ENCODE measurements at places on chromosomes 12 and 14.

DNA sequence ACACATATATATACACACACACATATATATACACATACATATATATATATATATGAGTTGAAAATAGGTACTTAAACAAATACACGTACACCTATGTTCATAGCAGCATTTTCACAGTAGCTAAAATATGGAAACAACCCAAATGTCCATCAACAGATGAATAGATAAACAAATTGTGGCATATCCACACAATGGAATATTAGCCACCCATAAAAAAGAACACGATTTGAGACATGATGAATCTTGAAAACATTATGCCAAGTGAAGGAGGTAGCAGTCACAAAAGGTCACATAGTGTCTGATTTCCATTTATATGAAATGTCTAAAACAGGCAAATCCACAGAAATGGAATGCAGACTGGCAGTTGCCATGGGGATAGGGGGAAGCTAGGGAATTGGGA is 276.3 kb downstream of the KSR2 start:
- DNase-seq = no peak

GRCh38 chr14:76098047-76098446 is 53.7 kb upstream of the GPATCH2L start:
- DNase-seq = no peak

DNA sequence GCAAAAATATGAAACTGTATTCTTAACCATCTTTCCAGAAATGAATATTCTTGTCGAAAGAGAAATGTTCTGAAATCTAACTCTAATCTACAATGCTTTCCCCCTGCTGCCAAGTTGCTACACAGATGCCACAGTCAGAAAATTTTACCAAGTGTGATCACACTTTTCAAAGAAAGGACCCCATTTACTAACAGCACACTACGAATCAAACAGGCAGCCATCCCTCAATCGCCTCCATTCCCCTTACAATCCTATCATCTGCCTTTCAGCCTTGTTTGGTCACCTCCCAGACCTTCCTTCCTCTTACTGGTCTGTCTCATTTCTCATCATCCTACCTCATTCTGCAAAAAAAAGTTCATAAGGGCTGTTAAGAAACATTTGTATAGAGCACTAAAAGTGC is 190.1 kb downstream of the MED13L start:
- DNase-seq = no peak

DNA sequence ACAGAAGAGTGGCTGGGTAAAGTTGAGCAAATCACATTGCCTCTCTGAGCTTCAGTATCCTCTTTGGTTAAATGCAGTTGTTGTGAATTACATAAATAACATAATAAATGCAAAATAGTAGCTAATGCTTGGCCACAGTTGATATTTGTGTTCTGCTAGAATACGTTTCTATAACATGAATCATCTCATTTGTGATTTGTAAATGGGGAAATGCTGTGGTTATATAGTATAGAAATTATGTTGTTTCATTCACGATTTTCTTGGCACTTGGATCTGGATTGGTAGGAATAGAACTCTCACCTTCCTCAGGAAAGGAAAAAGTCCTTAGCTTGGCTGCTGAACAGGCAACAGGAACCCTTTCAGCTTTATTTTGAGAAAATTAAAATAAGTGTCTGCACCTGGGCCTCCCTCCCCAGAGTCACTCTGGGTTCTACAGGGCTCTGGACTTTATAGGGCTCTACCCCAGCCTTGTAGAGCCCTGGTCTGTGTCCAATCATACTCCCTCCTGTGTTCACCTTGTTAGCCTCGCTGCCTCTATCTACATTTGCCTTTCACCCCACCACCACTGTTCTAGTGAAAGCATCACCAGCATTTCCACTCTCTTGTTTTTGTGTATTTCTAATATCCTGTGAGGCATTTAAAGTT is 107.7 kb upstream of the BCAT1 start:
- no peak for DNase-seq

DNA sequence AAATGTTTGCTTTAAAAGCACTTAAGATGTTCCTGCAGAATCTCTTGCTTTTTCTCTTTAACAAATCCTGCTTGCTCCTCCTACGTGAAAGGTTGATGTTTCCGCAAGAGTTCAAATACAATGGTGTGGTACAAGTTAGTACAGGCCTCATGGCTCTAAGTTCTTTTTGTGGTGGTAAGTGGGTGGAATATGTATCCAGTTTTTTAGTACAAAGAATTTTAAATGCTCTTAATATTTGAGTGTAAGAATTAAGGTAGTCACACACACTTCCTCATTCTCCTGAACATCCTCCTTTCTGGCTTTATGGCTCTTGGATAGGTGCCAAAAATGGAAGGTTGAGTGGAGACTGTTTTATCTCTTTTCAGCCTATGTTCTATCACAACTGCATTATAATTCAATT is 1.8 kb downstream of the OTOGL start:
- no peak for DNase-seq

- DNase-seq = no peak
Measured at GRCh38 chr12:18971932-18972331, 157.6 kb upstream of the PLEKHA5 start.

GRCh38 chr12:131452444-131452860 is 258.4 kb upstream of the SFSWAP start:
- DNase-seq = no peak

DNA sequence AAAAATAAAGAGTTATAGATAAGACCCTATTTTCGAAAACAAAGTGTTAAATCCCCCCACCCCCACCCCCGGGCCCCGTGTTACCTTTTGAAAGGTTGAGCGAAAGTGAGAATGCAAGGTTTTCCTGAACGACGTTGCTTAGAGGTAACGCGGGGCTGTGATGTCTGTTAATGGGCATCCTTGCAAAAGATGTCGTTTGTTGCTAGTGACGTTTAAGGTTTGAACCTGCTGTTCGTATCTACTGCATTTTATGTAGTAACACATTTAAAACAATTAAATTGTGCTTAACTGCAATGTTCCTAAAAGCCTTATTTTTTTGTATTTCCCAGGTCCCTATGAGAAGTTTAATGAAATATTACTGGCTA is 1.2 kb downstream of the CPSF6 start:
- no peak for DNase-seq

DNA sequence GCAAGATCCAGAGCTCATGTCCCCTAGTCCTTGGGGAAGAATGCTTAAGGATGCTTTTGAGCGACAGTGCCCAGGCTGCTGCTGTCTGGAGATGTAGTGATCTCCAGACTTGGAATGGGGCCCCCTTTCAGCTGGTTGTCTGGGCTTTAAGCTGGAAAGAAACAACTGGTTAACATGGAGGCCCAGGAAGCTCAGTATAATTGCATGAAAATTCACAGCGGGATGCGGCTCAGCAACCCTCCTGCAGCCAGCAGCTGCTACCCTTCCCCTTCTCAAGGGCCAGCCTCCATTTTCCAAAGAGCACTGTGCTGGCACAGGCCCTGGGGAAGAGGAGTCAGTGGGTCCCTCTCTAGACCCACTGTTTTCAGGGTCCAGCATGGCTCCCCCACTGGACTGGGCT is 26.3 kb downstream of the RAB35 start:
- no peak for DNase-seq

DNA sequence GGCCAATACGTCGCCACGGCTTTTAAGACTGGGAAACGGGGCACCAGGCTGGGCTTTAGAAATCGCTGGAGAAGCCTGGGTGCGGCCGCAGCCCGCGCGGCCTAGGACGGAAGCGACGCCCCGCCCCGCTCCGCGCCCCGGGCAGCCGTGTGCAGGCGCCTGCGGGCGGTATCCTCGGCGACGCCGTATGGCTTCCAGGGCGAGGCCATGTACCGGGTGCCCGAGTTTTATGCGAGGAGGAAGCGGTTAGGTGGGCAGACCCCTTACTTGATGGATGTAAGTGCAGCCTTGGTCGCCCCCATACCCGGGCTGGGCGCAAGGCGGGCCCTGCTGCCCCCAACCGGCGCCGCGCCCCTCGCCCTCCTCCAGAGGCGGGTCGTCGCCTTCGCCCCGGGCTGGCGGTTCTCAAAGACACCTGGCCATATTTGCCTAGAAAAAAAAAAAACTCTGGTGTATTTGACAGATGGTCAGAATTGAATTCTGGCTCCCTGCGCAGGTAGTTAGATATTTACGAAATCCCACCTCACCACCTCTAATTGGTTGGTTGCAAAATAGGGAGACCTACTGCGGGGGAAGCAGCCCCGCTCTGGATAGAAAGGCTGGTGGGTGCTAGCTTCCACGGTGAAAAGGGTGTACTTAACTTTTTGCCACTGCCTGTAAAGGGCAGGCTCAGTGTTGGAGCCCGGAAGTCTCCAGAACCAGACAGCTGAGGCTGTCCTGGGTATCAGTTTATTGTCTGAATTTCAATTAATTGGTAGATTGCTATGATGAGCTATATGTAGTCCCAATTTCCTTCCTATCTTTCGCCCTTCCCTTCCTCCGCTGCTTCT is at the start of gene PPP1R36:
Gene PPP1R36 (plus strand): TSS at position 171 of the 830 bp plus-strand sequence. CDS start 37 bp downstream, at position 208.
- DNase-seq = no peak

DNA sequence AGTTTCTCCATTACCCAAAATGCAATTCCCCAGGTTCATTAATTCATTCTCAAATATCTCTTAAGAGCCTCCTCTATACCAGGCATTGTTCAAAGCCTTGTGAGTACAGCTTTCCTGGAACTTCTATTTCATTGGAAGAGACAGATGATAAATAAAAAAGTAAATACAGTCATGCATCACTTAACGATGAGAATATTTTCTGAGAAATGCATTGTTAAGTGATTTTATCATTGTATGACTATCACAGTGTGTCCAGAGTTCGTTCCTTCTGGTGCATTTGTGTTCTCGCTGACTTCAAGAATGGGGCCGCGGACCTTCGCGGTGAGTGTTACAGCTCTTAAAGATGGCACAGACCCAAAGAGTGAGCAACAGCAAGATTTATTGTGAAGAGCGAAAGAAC is 66.0 kb downstream of the ANO4 start:
- no peak for DNase-seq

GRCh38 chr12:79689061-79689476 is 1.7 kb downstream of the PAWR start:
- no peak for DNase-seq

DNA sequence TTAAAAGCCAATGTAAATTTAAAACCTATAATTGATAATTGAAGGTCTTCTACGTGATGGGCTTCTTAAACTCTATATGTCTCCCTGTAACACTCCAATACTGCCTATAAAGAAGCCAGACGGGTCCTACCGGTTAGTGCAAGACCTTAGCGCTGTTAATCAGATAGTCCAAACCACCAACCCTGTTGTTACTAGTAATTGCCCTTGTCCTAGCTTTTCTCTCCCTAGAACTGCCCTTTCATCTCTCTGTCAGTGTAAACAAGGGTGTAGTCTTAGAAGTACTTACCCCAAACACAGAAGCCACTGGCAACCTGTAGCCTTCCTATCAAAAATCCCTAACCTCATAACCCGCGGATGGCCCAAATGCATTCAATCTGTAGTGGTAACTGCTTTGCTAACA is 243.0 kb upstream of the DIO3 start:
- DNase-seq = no peak

DNA sequence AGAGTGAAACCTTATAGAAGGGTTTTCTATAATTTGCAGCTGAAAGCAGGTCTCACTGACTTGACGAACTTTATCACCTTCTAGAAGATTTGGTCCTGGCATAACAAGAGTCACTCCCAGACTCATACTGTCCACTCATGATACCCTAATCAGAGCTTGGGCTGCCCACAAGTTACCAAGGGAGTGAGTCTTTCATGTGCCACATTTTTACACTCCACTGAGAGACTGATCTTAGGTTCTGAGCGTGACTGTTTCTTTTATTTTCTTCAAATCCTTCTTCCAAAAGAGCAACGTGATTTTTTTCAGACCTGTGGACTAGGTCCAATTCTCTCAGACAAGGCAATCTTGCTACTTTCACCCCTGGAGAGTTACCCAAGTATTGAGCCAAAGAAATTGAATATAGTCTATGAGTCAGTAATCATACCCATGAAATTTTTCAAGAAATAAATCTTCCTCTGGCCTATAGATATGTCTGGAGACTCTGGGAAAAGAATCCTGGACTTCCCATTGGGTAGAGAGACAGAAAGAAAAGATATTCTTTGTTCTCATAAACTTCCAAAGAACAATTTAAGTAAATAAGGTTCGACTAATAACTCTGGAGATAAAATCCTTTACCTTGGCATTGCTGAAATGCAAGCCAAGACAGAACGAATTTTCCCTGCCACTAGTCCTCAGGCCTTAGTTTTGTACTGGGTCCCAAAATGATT is 26.9 kb downstream of the SIX1 start:
- no peak for DNase-seq

DNA sequence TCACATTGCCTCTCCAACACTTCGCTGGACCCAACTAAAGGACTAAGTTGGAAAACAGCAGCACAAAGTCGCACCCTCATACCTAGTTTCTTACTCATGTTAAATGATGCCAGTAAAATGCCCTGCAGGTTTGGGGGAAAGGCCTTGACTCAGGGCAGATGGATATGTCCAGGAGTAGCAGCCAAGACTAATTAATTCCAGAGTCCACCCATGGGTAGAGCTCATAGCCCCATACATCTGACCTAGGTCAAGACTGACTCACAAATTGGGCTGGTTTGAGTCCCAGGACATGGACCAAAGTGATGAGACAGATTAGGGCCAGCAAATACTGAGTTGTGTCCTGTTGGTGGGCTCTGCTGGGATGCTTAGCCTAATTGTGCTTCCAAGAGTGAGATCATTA is 224.0 kb upstream of the BTG1 start:
- no peak for DNase-seq

DNA sequence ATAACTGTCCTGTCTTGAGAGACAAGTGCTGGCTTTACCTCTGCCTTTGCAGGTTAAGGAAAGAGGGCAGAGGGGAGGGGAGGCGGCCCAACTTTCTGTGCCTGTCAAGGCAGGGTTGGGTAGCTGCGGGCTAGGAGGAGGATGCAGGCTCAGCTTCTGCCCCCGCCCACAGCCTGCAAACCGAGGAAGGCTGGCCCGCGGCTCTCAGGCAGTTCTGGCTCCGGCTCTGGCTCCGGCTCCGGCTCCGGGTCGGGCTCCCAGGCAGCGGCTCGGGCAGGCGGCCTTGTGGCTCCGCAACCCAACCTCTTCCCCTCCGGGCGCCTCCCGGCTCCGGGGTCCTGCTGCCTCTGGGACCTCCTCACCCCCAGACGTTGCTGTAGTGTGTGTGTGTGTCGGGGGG is 92.9 kb downstream of the TMEM30B start:
- DNase-seq = no peak

- DNase-seq = no peak
Measured at GRCh38 chr14:66944872-66945271, 244.4 kb upstream of the GARIN2 start.

- DNase-seq = no peak
Measured at GRCh38 chr12:131011165-131012079, 57.7 kb downstream of the ADGRD1 start.

DNA sequence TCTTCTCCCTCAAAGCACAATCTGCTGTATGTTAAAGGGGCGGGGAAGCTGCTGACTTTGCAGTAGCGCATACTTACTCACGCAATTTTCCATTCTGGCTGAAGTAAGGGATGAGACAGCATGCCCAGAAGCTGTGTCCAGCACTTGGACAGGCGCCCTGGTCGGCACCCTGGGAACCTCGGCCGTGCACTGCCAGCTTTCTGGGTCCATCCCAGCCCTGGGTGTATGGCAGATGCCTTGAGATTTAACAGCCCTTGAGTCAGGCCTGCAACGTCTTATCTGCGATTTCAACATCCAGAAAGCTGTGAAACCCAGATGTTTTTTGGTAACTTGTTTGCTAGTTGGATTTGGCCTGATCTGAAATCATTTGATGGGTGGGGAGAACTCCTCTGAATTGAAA is 16.1 kb downstream of the EML1 start:
- DNase-seq = no peak

All from right renal cortex interstitium (tissue), 3 donors.